ENCODE measurements at places on chromosomes 7 and 10. TPM values are rescaled to one million over a fixed set of nuclear protein-coding genes. Genes with fewer than 3 reads are reported as not detected.

NME8 gene
- polyA plus RNA-seq: not detected

PPP1R3C gene
- polyA plus RNA-seq: 13.9 TPM

SLC16A9 gene
- polyA plus RNA-seq: 2.9 TPM

CALHM3 gene
- polyA plus RNA-seq: not detected

INTS1 gene
- polyA plus RNA-seq: 34.2 TPM

SLC26A5 gene
- polyA plus RNA-seq: 0.46 TPM

ACHE gene
- polyA plus RNA-seq: 1.5 TPM

IGF2BP3 gene
- polyA plus RNA-seq: 1.2 TPM

UTF1 gene
- not detected for polyA plus RNA-seq

AP1S1 gene
- 34.7 TPM for polyA plus RNA-seq

CPA2 gene
- polyA plus RNA-seq: 54.9 TPM

AKR1C4 gene
- polyA plus RNA-seq: not detected

TRIM50 gene
- polyA plus RNA-seq: 28.0 TPM

MACC1 gene
- 2.2 TPM for polyA plus RNA-seq

TMEM176A gene
- polyA plus RNA-seq: 62.0 TPM

HOXA7 gene
- polyA plus RNA-seq: 7.9 TPM

MRLN gene
- not detected for polyA plus RNA-seq

OPALIN gene
- polyA plus RNA-seq: not detected

SHTN1 gene
- 7.4 TPM for polyA plus RNA-seq

ZSCAN21 gene
- 7.0 TPM for polyA plus RNA-seq

LRRC17 gene
- polyA plus RNA-seq: 11.3 TPM

PRR15 gene
- 10.6 TPM for polyA plus RNA-seq

DOCK4 gene
- 1.8 TPM for polyA plus RNA-seq

SFXN4 gene
- polyA plus RNA-seq: 36.8 TPM

COBL gene
- polyA plus RNA-seq: 4.9 TPM

MPP7 gene
- 6.7 TPM for polyA plus RNA-seq

PAX4 gene
- not detected for polyA plus RNA-seq

BCCIP gene
- 67.5 TPM for polyA plus RNA-seq
